ENCODE measurements at places on chromosomes 16 and 17. TPM values are rescaled to one million over a fixed set of nuclear protein-coding genes. Genes with fewer than 3 reads are reported as not detected.
A peak's percentile ranks its signal among the peaks of the same experiment; 100 is the strongest.

COG1 gene
- total RNA-seq: 31.6 TPM

PRM3 gene
- not detected for total RNA-seq

DNA sequence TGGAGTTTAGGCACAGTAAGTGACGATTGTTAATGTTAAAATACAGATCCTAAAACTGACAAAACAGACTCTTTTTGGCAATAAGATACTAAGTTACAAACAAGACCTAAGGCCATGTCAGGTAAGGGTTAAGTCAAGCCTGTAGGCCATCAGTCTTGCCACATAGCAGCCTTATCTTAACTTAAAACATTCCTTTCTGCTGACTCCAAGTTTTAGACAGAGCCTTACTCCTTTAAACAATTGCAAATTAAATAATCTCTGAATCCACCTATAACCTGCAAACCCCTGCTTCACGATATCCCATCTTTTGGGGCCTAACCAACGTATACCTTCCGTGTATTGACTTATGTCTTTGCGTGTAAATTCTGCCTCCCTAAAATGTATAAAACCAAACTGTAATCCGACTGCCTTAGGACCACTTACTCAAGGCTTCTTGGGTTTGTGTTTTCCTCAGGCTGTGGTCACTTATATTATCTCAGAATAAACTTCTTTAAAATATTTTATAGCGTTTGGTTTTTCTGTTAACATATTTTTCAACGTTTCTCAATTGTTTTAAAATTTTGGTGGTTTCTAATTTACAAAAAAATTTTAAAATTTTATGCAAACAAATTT lies 64.4 kb downstream of the EFCAB5 start:
- H3K36me3 ChIP-seq: no peaks in the 10 kb centered on the region
- H3K4me1 ChIP-seq: peaks cover 11% of the 10 kb centered on the region
- no peaks in the 10 kb centered on the region for H3K27me3 ChIP-seq

DNA sequence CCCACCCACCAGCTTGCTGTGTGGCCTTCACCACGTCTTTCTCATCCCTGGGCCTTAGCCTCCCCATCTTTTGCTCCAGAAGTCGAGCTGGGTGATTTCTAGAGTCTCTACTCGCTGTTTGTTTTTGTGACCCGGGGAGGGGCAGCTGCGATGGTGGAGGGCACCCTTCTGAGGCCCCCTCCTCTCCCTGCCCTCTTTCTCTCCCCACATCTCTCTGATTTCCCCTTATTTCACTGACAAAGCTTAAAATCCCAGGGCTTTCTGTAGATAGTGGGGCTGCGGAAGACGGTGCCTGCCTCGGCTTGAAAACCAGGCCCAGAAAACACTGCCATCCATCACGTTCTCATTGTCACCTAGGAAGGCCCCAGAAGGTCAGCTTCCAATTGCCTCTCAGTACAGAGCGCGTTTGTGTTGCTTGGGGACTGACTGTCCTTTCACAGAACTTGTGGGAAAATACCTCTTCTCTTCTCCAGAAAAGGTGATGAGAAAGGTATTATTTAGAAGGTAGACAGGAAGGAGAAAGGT lies 95.1 kb downstream of the NTN1 start:
- no peak for DNase-seq
- H3K4me3 ChIP-seq: no peak overlapping the region
- H3K4me1 ChIP-seq: no peaks in the 10 kb centered on the region
- H3K27ac ChIP-seq: no peak overlapping the region

GRCh38 chr16:66668777-66669444 lies 27.6 kb downstream of the CMTM4 start:
- no peak overlapping the region for H3K27ac ChIP-seq
- no peak overlapping the region for H3K4me3 ChIP-seq
- DNase-seq: no peak
- no peaks in the 10 kb centered on the region for H3K4me1 ChIP-seq
- H3K36me3 ChIP-seq: no peaks in the 10 kb centered on the region

GRCh38 chr17:67891481-67892119 lies 66.3 kb downstream of the BPTF start:
- peak; percentile 73 for DNase-seq
- no peak overlapping the region for H3K4me3 ChIP-seq
- no peak overlapping the region for H3K27ac ChIP-seq

Data from PC-3 (cell line).